GM13977 (cell line): ENCODE measurements at places on chromosomes 3 and 15.

- no peak for DNase-seq
Observed at GRCh38 chr3:185933374-185934173, 4.2 kb downstream of the TRA2B start.

DNA sequence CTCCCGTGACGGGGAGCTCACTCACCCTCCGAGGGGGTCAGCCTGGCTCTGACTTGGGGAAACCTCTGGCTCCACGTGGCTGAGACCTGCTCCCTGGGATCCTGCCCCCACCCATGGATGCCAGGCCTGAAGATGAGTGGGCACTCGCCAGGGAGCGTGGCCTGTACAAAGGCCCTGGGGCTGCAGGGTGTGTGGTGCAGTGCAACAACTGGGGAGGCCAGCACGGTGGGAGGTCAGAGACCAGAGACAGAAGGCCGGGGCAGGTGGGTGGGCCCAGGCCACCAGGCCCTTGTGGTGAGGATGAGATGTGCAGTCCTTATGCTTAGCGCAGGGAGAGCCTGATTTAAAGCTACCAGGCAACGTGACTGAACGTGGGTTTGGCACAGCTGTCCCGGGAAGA, 5.0 kb downstream of the DNAJB8 start:
- no peak for DNase-seq

DNA sequence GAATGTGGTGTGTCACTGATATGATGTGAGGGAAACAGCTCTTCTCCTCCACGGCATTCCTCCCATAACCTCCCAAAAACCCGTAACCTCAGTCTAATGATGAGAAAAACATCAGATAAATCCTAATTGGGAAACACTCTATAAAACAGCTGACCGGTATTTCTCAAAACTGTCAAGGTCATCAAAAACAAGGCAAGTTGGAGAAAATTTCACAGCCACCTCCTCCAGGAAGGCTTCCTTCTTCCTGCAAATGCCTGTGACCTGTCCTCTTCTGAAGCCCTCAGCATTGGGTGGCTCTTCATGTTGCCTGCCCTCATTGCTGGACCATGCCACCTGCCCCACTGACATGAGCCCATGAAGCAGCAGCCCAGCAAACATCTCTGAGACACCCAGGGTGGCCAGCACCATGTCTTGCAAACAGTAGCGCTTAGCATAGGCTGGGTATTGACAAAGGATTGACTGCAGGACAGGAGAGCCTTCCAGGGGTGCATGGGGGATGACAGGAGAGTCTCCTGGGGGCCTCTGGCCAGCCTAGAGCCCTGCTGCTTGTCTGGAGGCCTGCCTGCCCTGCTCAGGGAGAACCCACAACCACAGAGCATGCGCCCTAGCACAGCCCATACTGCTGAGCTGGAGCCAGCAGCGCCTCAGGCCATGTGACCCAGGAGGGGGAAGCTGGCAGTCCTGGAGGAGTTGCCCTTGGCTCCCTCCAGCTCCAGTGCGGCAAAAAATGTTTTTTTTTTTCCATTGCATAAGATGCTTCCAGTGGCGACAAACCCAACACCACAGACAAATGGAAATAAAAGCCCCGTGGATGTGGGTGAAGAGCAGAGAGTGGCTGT, 49.7 kb downstream of the XXYLT1 start:
- no peak for DNase-seq

- no peak for DNase-seq
Observed at GRCh38 chr3:78820542-78820941, 947.3 kb downstream of the ROBO1 start.

DNA sequence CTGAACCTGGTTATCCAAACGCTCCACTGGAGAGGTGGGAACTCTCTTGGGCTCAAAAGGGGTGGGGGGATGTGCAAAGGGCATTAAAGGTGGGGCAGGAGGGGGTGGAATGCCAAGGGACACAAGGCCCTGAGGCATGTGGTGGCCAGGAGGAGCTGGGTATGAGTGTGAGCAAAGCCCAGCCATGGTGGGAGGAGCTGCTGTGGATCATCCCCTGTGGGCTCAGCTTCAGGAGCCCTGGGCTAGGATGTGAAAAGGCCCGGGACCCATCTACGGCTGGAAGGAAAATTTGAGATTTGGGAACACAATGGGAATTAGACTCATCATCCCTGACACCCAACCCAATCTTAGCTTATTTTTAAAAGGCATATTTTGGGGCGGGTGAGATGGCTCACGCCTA, 33.3 kb downstream of the MGLL start:
- no peak for DNase-seq

DNA sequence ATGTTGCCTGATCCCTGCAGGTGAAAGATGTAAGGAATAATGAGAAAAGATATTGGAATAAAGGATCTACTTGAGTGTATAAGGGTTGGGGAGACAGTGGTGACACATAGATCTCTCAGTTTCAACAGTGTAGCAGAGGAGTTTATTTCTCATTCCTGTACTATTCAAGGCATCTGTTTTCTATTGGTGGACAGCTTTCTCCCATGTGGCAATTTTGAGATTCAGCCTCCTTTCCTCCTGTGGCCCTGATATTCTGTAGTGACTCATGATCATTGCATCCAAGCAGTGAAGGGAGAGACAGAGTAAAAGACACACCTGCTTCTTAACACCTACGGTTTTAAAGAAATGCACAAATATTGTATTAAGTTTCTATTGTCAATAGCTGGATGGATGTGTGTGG, 327.6 kb downstream of the GRM7 start:
- DNase-seq = no peak
